ENCODE measurements at places on chromosomes 3 and 15. TPM values are rescaled to one million over a fixed set of nuclear protein-coding genes. Genes with fewer than 3 reads are reported as not detected.

The RBP2 gene
- total RNA-seq: not detected

The RTP1 gene
- not detected for total RNA-seq

The ISLR gene
- total RNA-seq: 163 TPM

The ZBBX gene
- 0.16 TPM for total RNA-seq

The PPARG gene
- total RNA-seq: 39.4 TPM

The MAGEF1 gene
- 20.1 TPM for total RNA-seq

The ZNF662 gene
- 0.74 TPM for total RNA-seq

The ZPLD1 gene
- 0.33 TPM for total RNA-seq

The RAB11A gene
- 218 TPM for total RNA-seq

The CEMIP gene
- total RNA-seq: 249 TPM

The ASB14 gene
- not detected for total RNA-seq

The MED12L gene
- 0.72 TPM for total RNA-seq

The CACNA2D2 gene
- total RNA-seq: not detected

The SENP7 gene
- total RNA-seq: 24.0 TPM

The SERINC4 gene
- not detected for total RNA-seq

The ERC2 gene
- total RNA-seq: 0.09 TPM

The AMIGO3 gene
- total RNA-seq: 0.27 TPM

All from fibroblast of the aortic adventitia (primary cell).